ENCODE measurements at places on chromosomes 5 and 9.

- DNase-seq, result no peak
Observed at GRCh38 chr5:72542695-72543094, 35.5 kb upstream of the ZNF366 start.

GRCh38 chr9:130371196-130371966, 73.4 kb upstream of the ASS1 start:
- no peak for DNase-seq

DNA sequence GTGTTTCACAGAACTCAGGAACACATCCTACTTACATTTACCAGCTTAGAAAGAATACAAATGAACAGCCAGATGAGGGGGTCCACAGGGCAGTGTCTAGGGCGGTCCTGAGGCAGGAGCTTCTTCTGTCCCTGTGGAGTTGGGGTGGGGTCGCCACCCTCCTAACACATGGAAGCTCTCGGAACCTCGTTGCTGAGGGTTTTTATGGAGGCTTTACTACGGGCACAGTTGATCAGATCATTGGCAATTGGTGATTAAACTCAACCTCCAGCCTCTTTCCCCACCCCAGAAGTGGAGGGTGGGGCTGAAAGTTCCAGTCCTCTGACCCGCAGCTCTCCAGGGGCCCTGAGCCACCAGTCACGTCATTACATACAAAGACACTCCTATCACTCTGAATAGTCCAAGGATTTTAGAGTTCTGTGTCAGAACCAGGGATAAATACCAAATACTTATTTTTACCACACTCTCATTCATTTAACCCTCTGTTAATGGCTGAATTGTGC, 156.9 kb downstream of the COL23A1 start:
- no peak for DNase-seq

DNA sequence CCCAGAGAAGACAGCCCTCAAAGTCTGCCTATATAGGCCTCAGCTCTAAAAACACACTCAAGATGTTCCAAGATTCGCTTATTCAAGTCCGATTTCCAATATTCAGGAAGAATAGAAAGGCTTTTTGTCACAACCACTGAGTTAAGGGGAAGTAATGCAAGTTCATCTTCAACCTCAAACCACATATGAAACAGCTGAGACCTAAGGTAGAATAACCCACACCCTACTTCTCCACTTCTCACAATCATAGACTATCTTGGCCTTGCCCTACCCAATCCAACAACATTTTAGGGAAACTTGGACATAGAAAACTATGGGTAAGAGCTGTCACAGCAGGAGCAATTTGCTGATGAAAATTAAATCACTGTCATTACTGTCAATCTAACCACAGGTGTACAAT, 152.0 kb upstream of the LRRTM2 start:
- DNase-seq, result no peak

DNA sequence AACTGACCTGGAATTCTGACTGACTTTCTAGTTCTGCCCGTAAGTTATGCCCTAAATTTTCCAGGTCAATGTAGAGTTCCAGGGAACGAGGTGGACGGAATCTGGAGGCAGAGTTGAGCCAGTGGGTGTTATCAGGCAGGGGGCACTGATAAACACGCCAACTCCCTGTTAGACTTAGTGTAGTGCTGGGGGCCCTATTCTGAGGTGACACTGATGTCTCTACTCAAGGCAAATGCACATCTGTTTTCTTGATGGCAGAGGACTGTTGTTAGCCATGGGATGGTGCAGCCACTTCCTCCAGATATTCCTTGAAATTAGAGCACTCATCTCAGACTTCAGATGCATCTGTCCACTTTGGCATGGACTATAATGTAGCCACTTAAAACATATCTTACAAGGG, 83.5 kb downstream of the C9orf152 start:
- DNase-seq, result no peak

DNA sequence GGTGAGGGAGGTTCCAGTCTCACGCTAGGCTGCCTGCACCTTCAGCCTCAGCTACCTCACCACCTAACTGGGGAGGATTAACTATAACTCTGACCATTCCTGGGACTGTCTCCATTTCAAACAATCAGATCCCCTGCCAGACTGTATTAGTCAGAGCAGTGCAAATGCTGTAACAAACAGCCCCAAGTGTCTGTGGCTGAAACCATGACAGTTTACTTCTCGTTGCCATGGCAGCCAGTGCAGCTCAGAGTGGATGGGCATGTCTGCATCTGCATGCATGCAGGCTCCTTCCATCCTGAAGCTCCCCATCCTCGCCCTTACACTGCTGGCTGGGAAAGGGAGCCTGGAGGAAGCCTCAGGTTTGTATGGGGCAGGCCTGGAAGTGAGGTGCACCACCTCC, 86.7 kb downstream of the KCNIP1 start:
- no peak for DNase-seq

DNA sequence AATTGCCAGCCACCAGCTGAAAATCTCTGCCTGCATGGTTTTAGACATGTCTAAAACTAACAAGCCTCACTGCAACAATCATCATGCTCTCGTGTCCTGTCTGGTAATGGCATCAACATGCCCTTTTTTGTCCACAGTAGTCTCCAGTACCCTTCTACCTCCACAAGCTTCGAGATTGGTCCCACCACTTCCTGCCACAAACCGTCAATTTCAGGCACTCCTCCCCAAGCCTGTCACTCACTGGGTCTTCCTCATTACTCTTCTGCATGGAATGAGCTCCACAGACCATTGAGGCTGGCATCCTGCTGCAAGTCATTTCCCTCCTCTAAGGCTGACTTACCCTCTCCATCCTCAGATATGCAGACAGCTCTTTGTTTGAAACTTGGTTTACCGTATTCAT, 9.0 kb downstream of the LPAR1 start:
- no peak for DNase-seq

DNA sequence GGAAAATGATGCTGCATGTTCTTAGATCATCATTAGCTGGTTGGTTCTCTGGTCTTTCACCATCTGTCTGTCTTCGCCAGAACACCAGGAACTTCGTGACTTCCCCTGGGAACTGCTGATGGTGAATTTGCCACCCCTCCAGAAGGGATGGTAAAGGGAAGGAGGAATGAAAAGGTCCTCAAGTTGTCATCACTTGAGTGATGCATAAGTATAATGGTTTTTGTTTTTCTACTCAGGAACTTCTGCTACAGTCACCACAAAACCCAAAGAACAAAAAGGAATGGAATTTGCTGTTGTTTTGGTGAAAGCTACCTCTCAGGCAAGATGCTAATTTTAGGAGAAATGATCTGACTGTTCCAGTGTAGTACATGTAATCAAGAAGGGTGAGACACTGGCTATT, 328.4 kb downstream of the ARHGEF28 start:
- no peak for DNase-seq

GRCh38 chr9:83956086-83956435, 24.0 kb downstream of the HNRNPK start:
- no peak for DNase-seq

- DNase-seq, result no peak
Observed at GRCh38 chr5:35233121-35233520, 2.8 kb upstream of the PRLR start.

- DNase-seq, result no peak
Observed at GRCh38 chr5:57176350-57176857, 2.5 kb downstream of the GPBP1 start.

DNA sequence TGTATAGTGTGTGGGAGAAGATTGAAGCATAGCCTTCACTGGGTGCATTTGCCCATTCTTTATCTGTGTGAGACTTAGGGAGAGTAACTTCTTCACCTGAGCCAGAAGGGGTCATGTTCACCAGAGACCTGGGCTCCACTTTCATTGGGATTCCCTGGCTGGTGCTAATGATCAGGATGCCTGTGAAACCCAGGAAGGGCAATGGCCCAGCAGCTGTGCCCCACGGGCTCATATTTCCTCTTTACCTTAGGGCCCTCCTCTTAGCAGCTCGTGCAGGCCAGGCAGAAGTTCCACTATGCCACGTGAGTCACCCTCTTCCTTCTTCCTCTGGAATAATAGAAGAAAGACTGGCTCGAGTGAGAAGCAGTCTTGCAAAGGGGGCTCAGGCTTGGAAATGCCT, 5.0 kb downstream of the PPARGC1B start:
- DNase-seq, result no peak

DNA sequence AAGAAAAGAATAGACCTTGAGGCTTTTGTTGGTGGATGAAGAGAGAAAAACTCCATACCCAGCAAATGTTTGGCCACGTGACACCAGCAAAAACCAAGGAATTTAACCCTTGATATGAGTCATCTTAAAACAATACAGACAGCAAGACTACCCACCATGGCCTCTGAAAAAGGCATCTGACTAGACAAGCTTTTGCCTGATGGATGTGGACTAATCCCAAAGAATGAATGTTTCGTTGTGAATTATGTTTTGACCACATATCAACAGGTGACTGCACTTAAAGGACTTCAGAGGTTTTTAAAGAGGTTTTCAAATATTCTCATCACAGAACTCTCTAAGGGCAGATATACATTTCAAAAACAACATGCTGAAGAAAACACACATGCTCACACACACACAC, 33.0 kb upstream of the SLC1A3 start:
- no peak for DNase-seq

- no peak for DNase-seq
Observed at GRCh38 chr9:91127653-91128052, 234.1 kb downstream of the AUH start.

- DNase-seq, result no peak
Observed at GRCh38 chr5:174610968-174611367, 113.4 kb upstream of the MSX2 start.

DNA sequence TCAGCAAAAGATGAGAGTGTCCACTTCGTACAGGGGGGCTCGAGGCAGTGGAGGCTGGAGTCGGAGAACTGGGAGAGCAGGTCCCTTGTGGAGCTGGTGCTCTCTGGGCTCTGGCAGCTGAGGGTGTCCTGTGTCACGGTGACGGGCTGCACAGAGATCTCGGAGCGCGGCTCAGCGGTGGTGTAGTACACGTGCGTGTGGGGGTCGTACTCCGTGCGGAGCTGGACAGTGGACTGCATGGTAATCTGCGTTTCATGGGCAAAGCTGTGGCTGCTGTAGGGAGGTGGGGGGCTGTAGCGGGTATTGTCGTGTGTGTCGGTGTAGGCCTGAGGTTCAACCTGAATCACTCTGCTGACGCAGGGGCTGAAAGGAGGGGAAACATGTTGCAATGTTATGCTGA, 48.0 kb downstream of the PTCH1 start:
- no peak for DNase-seq

- DNase-seq, result no peak
Observed at GRCh38 chr9:136975644-136976043, 1.7 kb upstream of the PTGDS start.

DNA sequence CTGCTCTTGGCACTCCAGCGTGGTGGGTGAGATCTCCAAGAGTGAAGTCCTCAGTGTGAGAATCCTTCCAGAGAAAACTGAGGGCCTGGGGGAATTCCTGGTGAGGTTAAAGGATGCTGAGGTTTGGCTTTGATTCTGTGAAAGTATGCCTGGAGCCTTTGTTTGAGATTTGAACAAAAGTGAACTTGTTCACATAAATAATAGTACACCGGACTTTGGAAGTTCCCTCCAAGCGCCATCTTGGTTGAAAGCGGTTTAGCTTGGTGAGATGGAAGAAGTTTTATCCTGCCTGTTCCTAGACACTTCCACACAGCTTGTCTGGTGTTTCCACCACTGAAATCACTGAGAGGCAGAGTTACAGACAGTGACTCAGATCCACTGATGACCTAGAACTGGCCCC, 286.4 kb downstream of the NTRK2 start:
- no peak for DNase-seq

DNA sequence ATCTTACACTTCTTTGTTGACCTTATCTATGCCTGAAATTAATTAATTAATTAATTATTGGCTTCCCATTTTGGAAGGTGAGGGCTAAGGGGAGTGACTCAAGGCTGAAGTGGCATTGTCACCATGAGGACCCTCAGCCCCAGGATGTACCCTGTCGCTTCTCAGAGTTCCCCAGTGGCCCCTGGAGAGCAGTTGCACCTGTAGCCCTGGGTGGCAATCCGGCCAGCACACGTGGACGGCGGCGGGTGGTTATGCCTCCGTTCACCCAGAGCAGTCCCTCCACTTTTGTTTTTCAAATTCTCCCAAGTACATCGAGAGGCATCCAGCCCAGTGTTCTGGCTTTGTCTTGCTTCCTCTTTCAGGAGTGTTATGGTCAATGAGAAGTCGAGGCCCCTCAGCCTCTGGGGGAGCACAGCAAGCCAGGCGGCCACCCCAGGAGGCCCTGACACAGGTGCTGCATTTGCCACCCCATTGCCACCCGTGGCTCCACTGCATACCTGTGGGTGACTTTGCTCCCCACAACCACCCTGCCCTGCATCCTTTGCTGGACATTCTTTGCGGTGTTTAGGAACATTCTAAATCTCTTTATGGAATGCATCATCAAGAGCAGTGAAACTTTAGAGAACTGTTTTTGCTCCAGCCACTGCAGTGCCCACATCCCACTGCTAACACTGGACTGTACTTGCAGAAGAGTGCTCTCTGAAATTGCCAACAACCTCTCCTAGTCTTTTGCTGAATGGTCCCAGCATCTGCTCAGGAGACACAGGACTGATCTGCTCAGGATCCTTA, 11.5 kb upstream of the IRX2 start:
- no peak for DNase-seq

DNA sequence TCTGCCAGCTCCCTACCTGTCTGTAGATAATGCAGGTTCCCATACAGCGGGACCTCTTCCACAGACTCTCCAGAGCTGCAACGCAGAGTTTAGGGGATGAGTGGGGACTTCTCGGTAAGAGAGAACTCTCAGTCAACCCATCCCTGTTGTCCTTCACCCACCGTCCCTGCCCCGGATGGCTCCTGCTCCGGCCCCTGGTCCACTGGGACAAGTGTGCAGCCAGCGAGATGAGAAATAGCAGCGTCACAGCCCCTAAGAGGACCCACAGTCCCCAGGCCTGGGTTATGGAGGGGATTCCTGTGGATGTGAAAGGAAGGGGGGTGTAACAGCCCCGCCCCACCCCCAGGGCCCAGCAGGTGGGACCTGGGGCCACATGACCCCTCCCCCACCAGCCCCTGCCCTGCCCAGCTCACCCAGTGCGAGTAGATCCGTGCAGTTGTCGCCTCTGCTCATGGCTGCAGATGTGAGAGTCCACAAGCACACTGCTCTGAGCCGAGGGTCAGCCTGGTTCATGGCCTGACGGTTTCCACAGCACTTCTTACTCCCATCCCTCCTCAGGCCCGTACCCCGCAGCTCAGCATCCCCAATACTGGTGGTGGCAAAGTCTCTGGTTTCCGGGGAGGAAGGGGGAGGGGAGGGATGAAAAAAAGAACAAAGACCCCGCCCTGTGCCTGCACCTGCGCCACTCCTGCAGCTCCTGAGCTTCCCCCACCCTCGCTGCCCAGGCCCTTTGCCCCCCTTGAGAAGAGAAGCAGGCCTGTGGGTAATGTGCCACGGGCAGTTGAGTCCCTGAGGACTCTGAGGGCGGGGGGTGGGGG, at the start of gene SIT1:
SIT1 (minus strand) TSS at position 591 of the 818 bp plus-strand sequence; CDS start at position 513, 78 bp downstream.
- DNase-seq, result no peak

DNA sequence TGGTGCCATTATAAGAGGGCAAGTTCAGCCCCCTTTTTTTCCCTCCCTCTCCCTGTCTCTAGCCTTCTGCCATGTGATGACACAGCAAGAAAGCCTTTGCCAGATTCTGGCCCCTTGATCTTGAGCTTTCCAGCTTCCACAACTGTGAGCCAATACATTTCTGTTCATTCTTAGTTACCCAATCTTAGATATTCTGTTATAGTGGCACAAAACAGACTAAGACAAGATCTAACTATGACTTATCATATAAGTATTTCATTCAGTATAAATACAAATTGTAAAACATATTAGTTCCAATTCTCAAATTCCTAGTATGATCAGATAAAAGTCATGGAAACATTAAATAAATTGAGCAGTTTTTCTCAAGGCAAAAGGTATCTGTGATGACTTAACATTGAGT, 276.3 kb downstream of the COX7C start:
- DNase-seq, result no peak

- DNase-seq, result no peak
Observed at GRCh38 chr5:176545737-176546509, 3.2 kb upstream of the CDHR2 start.
